Right renal pelvis (tissue), 4 donors: ENCODE measurements at places on chromosomes 13 and 19. TPM values are rescaled to one million over a fixed set of nuclear protein-coding genes. Genes with fewer than 3 reads are reported as not detected.

PROZ gene
- 1.6 TPM for polyA plus RNA-seq

DNA sequence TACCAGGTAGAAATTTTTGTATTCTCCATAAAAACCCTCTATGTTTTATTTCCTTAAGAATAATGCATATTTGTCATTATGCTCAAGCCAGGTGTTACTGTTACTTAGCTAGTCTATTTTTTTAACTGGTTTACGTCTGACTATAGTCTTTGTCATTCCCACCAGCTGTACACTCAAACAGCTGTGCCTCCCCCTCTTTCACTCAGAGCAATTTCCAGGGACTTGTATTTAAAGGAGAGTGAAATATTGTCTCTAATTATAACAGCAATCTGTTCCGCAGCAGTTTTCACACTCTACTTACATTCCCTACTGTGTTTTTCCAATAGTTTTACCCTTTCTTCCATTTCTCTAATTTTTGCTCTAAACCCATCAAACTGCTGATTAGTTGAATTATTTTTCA is 813.6 kb upstream of the MIR17HG start:
- no peak for DNase-seq

FCAR gene
- polyA plus RNA-seq, result 0.17 TPM

GRCh38 chr13:63449550-63449949 is 2033.9 kb upstream of the PCDH20 start:
- DNase-seq, result peak; percentile 10

IZUMO4 gene
- 7.1 TPM for polyA plus RNA-seq

GPR12 gene
- polyA plus RNA-seq, result not detected

ZNF132 gene
- polyA plus RNA-seq, result 16.2 TPM

FFAR3 gene
- polyA plus RNA-seq, result 0.30 TPM

- DNase-seq, result no peak
These were observed 66.7 kb upstream of the FNDC3A start for GRCh38 chr13:48909056-48909389.

DNA sequence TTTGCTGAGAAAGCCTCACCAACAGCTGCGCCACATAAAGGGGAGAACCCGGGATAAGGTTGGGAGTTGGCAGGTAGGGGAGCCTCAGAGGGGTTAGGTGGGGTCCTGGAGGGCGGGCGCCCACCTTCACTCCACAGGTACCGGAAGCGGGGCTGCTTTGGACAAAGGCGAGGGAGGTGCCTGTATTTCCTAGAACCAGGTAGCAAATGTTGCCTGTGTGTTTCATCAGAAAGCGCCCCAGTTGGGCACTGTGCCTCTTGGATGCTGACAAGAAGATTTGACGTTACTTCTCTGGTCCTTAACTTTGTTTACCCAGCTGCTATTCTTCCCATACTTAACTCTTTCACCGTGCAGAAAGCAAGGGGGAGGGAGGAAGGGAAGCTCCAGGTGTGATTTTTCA is 278.9 kb downstream of the ZNF536 start:
- no peak for DNase-seq

TLE6 gene
- polyA plus RNA-seq, result 7.3 TPM

DNA sequence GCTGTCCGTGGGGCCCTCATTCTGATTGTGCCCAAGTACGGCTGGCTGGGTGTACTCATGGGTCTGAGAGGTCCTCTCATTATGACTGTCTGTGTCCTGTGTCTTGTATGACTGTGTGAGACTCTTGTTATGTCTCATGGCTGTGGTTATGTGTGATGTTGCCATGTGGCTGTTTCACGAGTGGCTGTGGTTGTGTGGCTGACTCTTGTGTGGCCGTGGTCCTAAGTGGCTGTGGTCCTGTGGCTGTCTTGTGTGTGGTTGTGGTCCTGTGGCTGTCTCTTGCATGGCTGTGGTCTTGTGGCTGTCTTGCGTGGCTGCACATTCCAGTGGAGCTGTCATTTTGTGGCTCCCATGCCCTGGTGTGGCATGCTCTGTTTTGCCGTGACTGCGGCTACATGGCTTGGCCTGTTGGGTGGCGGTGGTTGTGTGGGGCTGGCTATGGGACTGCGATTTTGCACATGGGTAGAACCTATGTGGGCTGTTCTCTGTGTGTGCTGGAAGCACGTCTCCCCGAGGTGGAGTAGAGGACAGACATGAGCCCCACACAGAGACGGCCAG is 2.5 kb downstream of the LYL1 start:
- no peak for DNase-seq

DNA sequence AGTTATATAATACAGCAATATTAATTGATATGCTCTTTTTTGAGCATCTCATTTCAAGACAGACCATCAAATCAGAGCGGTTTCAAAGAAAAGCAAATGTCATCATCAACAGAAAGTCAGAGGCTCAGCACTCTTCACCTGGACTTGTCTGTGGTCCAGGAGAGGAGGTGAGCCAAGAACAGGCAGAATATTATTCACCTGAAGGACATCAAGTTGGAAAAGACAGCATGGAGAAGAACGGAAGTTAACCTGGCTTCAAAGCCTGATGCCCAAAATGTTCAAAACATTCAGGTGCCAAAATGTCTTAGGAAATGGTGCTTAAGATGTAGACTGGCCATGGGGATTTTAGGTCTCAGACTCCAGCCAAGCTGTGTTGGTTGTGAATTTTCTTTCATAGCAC is 40.7 kb downstream of the FGF14 start:
- DNase-seq, result no peak

NCR1 gene
- polyA plus RNA-seq, result not detected

DNA sequence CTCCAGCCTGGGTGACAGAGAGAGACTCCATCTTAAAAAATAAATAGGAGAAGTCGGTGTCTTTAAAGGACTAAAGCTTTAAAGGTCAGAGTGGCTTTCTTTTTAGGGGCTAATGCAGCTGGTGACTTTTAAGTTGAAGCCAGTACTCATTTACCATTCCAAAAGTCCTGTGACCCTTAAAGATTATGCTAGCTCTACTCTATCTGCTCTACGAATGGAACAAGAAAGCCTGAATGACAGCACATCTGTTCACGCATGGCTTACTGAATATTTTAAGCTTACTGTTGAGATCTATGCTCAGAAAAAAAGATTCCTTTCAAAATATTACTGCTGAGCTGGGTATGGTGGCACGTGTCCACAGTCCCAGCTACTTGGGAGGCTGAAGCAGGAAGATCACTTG is 16.4 kb downstream of the TDRD12 start:
- no peak for DNase-seq

DNA sequence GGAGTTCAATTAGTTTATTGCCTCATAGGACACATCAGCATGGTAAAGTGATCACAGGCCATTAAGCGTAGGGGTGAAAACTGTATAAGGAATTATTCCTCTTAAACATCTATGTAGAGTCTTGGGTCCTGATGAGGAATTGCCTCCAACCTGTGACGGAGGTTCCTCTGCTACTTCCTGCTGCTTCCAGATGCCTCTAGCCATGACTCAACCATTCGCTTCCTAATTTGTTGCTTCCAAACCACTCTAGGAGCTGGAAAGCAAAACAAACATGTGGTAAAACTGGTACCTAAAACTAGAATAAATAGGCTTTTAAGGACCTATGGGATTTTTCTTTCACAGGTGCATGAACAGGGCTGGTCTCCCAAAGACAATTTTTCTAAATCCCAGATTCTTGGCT is 253.8 kb downstream of the KLF12 start:
- no peak for DNase-seq

- no peak for DNase-seq
These were observed 592 bp upstream of the TRIP10 start for GRCh38 chr19:6738787-6739389.

DNA sequence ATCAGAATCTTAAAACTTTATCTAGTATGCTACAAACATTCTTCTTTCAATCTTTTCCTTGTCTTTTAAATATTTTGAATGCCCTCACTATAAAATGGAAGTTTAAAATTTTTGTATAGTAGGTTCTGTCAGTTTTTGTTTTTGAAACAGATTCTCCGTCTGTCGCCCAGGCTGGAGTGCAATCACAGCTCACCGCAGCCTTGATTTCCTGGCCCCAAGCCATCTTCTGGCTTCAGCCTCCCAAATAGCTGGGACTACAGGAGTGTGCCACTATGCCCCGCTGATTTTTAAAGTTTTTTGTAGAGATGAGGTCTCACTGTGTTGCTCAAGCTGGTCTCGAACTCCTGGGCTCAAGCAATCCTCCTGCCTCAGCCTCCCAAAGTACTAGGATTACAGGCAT is 20.7 kb downstream of the PHF11 start:
- DNase-seq, result no peak

TNFRSF19 gene
- polyA plus RNA-seq, result 46.5 TPM

- DNase-seq, result no peak
These were observed 665.6 kb downstream of the SLITRK1 start for GRCh38 chr13:83216479-83217245.

GRIN3B gene
- 0.44 TPM for polyA plus RNA-seq

CYP4F11 gene
- polyA plus RNA-seq, result not detected

- no peak for DNase-seq
These were observed 638 bp downstream of the ANKRD27 start for GRCh38 chr19:32674153-32674930.

PSENEN gene
- 86.3 TPM for polyA plus RNA-seq

DNA sequence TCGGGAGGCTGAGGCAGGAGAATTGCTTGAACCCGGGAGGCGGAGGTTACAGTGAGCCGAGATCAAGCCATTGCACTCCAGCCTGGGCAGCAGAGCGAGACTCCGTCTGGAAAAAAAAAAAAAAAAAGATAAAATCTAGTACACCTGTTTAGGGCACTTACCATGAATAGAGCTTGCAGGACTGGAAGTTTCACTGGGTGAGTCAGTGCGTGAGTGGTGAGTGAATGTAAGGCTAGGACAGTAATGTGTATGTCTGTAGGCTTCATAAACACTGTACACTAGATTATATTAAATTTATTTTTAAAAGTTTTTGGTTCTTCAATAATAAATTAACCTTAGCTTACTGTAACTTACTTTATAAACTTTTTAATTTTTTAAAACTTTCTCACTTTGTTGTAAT is 22.9 kb downstream of the PPP5C start:
- DNase-seq, result no peak

DNA sequence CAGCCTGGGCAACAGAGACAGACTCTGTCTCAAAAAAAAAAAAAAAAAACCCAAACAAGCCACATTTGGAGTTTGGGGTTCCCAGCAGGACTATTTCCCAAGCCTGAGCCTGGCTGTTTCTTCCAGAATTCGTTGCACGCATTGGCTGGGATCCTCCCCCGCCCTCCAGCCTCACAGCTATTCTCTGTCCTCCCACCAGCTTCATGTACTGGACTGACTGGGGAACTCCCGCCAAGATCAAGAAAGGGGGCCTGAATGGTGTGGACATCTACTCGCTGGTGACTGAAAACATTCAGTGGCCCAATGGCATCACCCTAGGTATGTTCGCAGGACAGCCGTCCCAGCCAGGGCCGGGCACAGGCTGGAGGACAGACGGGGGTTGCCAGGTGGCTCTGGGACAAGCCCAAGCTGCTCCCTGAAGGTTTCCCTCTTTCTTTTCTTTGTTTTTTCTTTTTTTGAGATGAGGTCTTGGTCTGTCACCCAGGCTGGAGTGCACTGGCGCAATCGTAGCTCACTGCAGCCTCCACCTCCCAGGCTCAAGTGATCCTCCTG is 26.7 kb downstream of the LDLR start:
- no peak for DNase-seq

DNA sequence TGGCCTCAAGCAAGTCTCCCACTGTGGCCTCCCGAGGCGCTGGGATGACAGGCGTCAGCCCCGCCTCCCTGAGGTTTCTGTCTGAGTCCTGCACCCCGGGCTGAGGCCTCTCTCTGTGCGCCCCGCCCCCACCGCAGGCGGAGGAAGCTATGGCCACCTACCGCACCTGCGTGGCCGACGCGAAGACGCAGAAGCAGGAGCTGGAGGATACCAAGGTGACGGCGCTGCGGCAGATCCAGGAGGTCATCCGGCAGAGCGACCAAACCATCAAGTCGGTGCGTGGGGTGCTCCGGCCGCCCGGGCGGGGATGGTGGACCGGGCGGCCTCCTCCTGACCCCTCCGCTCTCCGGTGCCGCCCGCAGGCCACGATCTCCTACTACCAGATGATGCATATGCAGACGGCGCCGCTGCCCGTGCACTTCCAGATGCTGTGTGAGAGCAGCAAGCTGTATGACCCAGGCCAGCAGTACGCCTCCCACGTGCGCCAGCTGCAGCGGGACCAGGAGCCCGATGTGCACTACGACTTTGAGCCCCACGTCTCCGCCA is 12.7 kb downstream of the ARHGAP45 start:
- no peak for DNase-seq

DNA sequence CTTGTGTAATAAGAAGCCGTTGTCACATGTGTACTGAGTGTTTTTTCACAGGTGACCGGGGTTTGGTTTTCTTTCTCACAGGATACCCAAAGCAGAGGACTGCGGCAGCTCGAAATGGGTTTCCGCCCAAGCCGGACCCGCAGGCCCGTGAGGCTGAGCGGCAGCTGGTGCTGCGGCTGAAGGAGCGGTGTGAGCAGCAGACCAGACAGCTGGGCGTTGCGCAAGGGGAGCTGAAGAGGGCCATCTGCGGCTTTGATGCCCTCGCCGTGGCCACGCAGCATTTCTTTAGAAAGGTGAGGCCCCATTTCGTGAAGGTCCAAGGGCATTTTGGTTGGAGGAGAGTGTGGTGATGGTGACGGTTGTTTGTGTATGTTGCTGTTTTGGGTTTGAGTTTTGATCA is 236.3 kb downstream of the SLC7A1 start:
- no peak for DNase-seq

ACER1 gene
- not detected for polyA plus RNA-seq

GRCh38 chr19:1068009-1069001 is 1.3 kb downstream of the ARHGAP45 start:
- DNase-seq, result no peak

DNA sequence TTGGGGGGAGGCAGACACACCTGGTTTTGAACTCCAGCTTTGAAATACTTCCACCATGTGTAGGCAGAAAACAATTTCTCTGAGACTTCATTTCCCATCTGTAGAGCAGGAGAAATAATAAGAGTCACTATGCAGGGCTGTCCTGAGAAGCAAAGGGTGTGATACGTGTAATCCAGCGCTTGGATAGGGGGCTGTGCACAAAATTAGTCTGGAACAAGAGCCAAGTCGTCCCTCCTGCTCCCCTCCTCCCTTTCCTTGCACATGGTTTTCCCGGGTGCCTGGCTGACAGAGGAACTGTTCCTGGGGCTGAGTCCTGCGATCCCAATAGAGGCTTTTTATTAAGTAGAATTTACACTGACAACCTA is 29.6 kb upstream of the UBE2L5 start:
- DNase-seq, result no peak

MAG gene
- polyA plus RNA-seq, result 2.5 TPM

ZNF154 gene
- 29.8 TPM for polyA plus RNA-seq

ONECUT3 gene
- polyA plus RNA-seq, result not detected

- no peak for DNase-seq
These were observed 248.5 kb downstream of the KCTD12 start for GRCh38 chr13:76637641-76638141.

ZNF823 gene
- 13.0 TPM for polyA plus RNA-seq

- DNase-seq, result no peak
These were observed 45.0 kb upstream of the TDRD3 start for GRCh38 chr13:60351855-60352615.

- no peak for DNase-seq
These were observed 57.4 kb downstream of the PEPD start for GRCh38 chr19:33464010-33464732.

DNA sequence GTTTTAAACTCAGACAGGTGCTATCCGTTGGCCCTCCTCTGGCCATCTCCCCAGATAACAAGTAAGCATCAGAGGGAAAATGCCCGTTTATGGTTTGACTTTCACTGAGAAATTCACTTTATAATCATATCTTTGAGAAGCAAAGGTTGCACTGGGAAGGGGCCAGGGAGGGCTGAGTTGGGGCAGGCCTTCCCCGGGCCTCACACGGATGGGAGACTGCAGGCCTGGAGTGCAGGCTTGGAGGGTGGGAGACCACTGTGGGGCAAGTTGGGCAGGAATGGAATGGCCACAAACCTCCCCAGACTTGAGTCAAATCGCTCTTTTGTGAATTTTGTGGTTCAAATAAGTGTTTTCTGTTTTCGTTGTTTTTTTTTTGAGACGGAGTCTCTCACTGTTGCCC is 451.7 kb downstream of the TSHZ3 start:
- DNase-seq, result no peak
